ENCODE measurements at places on chromosomes 1 and 21. TPM values are rescaled to one million over a fixed set of nuclear protein-coding genes. Genes with fewer than 3 reads are reported as not detected.

DNA sequence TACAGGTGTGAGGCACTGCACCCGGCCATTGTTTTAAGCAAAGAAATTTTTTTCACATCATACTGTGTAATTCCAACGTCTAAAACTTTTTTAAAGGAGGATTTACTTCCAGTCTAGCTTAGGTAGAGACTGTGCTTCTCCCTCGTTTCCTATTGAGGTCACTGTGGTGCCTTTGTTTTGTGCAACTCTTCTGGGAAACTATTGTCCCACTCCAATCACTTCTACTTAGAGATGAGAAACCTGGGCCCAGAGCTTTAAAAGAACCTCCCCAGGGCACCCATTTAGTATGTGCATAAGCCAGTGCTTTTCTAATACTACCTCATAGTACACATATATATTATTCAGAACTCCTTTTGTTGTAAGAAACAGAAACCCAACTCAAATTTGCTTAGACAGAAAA lies 120.0 kb upstream of the ZNF644 start:
- DNase-seq, result no peak

GRCh38 chr1:109210058-109210457 lies 3.7 kb upstream of the SARS1 start:
- DNase-seq, result no peak

DNA sequence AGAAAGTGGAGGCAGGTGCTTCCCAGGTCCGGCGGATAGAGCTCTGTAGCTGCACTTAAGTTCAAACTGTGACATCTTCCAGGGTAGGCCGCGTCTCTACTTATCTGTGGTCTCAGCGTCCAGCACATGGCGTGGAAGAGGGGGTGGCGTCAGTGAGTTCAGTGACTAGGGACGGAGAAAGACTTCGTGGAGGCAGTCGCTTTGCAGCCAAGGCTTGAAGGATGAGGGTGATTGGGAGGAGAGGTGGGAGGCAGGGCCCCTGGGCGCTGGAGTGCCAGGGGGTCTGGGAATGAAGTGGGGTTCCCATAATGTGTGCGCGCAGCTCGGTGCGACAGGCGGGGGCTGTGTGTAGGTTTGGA lies 444 bp upstream of the AGO1 start:
- DNase-seq, result no peak

DNA sequence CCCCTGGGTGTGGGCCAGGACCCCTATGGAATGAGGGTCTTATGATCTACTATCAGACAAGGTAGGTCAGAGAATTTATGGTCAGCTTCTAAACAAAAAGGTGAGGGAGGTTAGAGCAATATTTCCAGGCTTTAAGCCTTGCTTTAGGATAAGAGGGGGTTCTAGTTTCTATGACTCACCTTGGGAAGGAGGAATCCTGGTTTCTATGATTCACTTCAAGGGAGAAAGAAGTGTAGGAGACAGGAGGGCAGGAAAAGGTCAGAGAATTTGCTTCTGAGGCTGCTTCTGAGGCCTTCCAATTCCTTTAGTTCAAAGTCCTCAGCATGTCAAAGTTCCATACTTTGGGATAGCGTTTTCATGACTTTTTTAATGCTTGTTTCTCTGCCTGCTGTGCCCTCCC lies 35.2 kb downstream of the RGL1 start:
- no peak for DNase-seq

DNA sequence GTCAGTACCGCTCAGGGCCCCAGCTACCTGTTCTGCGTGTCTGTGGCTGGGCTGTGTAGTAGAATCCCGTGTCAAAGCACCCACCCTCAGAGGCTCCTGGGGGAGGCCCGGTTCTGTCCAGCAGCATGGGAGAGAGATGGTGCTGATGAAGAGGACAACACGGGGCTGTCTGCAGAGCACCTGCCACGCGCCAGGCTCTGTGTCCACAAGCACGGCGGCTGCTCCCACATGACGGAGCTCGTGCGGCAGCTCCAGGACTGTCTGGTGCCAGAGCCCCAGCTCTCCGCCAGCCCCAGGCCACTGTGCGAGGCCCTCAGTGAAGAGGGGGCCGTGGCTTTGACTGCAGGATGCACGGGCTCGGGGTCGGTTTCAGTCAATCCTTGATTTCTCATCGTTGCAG lies 42.0 kb upstream of the TSPEAR start:
- DNase-seq, result no peak

- peak; percentile 46 for DNase-seq
These were observed 5.9 kb upstream of the MXRA8 start for GRCh38 chr1:1364266-1364665.

- no peak for DNase-seq
These were observed at the start of gene MMEL1 for GRCh38 chr1:2632561-2633361. TSS of gene MMEL1 (minus strand) at chr1:2633016. CDS start at chr1:2629484, 3,532 bp downstream.

DNA sequence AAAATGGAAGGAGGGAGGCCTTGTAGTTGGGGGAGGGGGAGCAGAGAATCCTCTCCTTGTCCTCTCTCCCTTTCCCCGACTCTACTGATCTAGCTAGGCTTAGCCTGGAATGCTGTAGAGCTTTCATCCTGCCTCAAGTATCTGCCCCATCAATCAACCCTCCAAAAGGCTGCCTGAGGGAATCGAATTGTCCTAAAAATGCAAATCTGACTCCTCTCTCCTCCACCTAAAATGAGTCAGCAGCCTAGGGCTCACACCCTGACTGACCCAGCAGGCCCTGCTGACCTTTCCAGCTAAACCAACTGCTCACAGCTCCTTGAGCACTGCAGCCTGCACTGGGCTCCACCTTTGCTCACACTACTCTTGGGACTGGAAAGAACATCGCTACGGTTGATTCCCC lies 2.8 kb downstream of the HPDL start:
- no peak for DNase-seq

GRCh38 chr1:23140940-23141596 lies 27.6 kb downstream of the LUZP1 start:
- no peak for DNase-seq

GRCh38 chr1:28278763-28279162 lies 19.4 kb downstream of the SESN2 start:
- no peak for DNase-seq

DNA sequence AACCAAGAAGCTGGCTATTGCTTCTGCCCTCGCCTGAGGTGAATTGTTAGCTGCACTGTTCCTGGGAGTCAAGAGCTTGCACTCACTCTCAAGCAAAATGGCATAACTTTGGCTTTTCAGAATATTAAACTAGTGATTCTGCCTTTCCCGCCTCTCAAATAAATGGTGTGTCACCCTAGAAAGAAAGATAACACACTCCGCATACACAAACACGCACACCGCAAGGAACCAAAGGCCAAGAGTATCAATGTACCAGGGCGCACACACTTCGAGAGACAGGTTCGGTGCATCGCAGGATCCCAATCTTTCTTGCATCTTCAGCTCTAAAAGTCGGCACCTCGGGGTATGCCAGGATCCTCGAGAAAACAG lies 470 bp upstream of the RTCA start:
- no peak for DNase-seq

DNA sequence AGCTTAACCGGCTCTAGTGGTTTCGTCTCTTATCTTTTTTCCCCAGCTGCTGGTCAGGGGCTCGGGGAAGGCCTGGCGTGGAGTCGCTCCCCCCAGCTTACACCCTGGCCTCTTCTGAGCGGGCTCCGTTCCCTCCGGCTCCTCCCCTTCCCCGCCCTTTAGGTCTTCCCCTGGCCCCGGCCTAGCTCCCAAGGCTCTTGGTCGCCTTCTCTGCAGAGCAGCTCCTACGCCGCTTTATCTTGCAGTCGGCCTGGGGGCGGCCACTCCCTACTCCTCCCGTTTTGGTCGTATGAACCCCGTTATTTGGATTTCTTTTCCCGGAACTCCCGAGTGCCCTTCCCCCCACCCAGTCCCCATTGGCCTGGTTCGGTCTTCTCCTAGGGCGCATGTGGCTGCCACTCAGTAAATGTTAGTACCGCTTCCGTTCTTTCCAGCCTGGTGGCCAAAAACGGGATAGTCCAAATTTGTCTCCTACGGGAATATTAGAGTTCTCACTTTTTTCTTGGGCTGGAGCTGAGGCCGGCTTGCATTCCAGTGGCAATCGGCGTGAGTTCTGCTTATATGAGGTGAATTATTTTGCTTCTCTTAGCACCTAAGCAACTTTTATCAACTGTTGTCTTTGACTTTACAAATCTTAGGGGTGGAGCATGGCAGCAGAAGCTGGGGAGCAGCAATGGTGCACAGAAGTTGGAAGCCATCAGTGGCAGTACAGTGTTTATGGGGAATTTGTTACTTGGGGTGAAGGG lies 467 bp downstream of the THRAP3 start:
- DNase-seq, result peak; percentile 92

DNA sequence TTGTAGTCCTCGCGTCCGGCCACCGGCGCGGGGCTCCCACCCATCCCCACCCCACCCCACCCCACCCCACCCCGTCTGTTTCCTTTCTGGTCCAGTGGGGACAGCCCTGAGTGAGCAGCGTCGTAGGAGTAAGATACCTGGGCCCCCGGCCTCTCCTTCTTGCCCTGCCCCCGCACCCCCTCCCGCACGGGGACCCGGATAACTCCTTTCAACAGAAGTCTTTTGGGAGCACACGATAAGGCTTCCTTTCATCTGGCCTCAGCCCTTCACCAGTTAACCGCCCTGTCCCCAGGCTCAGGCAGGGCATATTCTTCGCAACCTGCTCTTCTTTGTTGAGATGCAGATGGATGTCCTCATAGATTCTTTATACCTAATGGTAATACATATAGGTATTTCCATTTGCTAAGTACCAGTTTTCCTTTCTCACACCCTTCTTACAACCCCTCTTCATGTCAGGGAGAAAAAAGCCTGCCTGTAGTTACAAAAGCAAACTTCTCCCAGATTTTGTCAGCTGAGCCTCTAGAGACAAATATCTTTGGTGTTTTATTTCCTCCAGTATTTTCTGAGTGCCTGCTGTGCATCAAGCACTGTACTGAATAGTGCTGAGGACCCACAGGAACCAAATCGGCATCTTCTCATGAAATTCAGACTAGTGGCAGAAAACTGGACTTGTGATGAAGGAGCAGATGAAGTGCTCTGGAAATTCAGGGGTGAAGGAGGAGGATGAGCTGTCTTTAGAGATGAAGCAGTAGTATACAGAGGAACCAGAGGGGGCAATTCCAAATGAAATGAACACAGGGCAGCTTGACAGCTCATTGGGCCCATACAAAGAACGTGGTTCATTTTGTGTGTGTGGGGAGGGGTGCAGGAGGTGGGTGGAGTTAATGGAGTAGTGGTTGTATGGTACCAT lies 33.6 kb downstream of the SLC2A1 start:
- no peak for DNase-seq

LIPI gene
- total RNA-seq, result not detected

FMOD gene
- 66.7 TPM for total RNA-seq

C1QTNF12 gene
- total RNA-seq, result 2.4 TPM

Measured in right cardiac atrium (tissue), 5 donors.